ENCODE measurements at places on chromosomes 7 and 10.

- DNase-seq, result no peak
Observed at GRCh38 chr7:130279286-130279685, 12.6 kb downstream of the CPA2 start.

GRCh38 chr10:120156614-120157274 lies 264.2 kb downstream of the SEC23IP start:
- DNase-seq, result no peak

- peak; percentile 68 for DNase-seq
Observed at GRCh38 chr10:86968271-86968993, at the start of gene ADIRF. Gene ADIRF, plus strand, starts transcription at chr10:86968482. Its CDS starts 63 bp downstream, at chr10:86968545.

DNA sequence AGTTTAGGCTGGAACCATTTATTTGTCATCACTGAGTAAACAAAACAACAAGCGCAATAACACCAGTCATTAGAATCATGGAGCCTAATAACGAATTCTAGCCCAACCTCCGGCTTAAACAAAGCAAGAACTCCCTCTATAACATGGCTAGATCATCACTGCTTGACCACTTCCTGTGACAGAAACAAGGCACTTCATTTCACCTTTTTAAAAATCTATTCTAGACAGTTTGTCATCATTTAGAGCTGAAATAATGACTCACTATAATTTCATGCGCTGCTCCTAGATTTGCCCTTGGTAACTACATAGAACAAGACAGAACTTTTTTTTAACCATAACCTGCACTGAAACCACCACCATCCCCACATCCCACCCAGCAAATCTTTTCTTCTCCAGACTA lies 81.3 kb downstream of the OSBPL3 start:
- DNase-seq, result no peak

DNA sequence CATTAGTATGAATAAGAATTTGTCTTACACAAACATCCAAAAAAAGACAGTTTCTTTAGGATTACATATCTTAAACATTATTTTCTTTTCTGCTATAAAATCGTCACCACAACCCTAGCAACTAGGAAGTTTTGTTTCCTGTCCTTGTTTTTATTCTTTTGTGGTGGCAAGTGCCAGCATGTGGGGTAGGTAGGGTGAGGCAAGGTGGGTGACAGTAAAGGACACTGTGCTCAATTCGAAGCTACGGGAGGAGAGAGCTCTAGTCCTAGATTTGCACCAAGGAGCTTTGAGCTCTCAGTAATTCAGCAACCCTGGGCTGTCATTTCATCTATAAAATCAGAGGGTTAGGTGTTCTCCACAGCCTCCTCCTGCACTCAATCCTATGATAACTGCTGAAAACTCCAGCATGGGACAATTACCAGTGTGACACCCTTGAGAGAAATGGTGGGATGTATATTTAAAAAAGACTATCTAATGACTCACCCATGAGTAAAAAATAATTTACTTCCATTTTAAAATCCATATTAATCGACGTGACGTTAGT lies 187.1 kb downstream of the FAM107B start:
- no peak for DNase-seq

- DNase-seq, result no peak
Observed at GRCh38 chr10:103231047-103231551, 14.6 kb upstream of the RPEL1 start.

DNA sequence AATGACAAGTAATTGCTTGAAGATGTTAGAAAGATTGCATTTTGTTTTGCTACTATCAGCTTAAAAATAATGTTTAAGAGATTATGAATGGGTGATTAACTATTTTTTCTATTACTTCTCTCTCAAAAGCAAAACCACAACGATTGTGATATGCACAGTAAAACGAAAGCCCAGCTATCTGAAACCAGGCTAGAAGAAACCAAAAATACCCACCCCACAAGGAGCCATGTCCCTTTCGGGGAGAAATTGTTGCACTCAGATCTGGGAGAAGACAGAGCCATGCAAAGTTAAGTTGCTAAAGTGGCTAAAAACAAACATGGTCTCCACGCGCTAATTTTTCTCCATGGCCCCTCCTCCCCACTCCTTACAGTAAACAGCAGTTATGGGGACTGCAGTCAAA lies 173.6 kb downstream of the RPS24 start:
- no peak for DNase-seq

GRCh38 chr10:85601526-85601925 lies 765.1 kb downstream of the GRID1 start:
- no peak for DNase-seq

GRCh38 chr7:75847707-75848106 lies 31.1 kb upstream of the RHBDD2 start:
- no peak for DNase-seq
